ENCODE measurements at places on chromosomes 4 and X.

GRCh38 chr4:112939901-112940300 lies 109.6 kb upstream of the ANK2 start:
- no peak for DNase-seq

- DNase-seq = no peak
Measured at GRCh38 chr4:114100288-114101031, 121.0 kb upstream of the ARSJ start.

GRCh38 chr4:90442619-90443018 lies 315.4 kb downstream of the CCSER1 start:
- no peak for DNase-seq

DNA sequence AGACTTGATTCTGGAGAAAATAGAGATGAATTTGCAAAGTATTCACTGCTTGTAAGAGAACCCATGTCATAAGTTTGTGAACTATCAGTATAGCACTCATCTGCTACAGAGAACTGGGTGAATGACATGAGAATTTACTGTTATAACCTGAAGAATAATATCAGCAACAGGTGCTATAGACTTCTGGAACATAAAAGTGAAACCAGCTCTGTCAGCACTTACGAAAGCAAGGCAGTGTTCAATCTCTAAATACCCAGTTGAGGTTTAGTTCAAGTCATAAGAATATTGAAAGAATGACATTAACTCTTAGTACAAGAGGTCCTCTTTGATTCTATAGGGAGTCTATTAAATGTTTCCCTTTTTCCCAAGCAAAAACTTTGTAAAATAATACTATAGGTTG lies 232.9 kb upstream of the ANKRD50 start:
- no peak for DNase-seq

GRCh38 chr4:126182786-126183185 lies 868.0 kb downstream of the FAT4 start:
- DNase-seq = no peak

- DNase-seq = no peak
Measured at GRCh38 chr4:152687974-152688599, 8.3 kb upstream of the TMEM154 start.

- DNase-seq = no peak
Measured at GRCh38 chr4:14152834-14153519, 525.5 kb upstream of the BOD1L1 start.

- DNase-seq = no peak
Measured at GRCh38 chr4:85548841-85549240, 73.9 kb downstream of the ARHGAP24 start.

DNA sequence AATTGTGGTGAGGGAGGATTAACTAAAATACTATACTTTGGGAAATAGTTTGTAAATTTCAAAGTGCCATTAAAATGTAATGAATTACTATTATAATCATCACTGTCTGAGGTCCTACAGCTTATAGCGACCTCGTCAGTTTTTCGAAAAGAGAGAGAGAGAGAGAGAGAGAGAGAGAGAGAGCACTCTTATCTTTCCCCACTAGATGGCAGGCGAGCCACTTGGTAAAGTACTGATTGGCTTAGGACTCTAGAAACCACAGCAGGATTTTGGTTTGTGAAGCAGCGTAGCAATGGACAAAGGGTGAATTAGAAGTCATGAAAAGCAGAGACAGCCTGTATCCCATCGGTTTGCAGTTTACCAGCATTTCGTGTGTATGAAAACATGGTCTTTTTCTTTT lies 52.5 kb downstream of the LINC00632 start:
- DNase-seq = peak; percentile 45

GRCh38 chrX:53984895-53985294 lies 59.4 kb downstream of the PHF8 start:
- no peak for DNase-seq

DNA sequence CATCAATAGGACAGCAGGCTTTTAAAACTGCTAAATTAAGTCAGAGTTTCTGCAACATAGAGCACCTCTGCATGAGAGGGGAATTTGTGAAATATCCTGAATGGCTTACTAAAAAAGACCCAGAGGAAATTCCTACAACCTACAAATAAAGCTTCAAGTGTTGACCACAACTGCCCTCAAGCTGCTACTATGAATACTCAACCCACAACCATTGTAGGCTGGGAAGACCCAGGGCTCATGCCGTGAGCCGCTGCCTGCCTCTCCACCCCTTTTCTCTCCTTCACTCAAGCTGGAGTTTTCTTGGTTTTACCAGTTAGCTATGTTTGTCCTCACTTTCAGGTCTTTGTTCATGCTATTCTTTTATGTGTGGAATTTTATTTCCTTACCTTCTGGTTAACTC lies 151.6 kb downstream of the EMCN start:
- peak; percentile 31 for DNase-seq

DNA sequence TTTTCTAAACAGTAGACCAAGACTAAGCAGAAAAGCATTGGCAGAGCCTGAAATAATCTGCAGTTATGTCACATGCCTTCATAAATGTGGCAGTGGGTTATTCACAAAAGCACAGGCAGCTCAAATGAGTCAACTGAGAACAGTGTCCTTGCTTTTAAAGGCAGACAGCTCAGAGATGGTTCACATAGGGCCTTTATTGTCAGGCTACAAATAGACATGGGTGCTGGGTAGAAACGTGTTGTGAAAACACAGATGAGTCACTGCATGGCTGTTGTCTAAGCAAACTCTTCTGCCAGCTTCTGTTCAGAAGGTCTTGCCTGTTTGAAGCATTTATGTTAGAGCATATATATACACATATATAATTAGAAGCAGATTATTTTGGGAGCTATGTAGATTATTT lies 118.0 kb downstream of the SLC4A4 start:
- no peak for DNase-seq

- DNase-seq = no peak
Measured at GRCh38 chrX:19827088-19827487, 60.3 kb downstream of the SH3KBP1 start.

DNA sequence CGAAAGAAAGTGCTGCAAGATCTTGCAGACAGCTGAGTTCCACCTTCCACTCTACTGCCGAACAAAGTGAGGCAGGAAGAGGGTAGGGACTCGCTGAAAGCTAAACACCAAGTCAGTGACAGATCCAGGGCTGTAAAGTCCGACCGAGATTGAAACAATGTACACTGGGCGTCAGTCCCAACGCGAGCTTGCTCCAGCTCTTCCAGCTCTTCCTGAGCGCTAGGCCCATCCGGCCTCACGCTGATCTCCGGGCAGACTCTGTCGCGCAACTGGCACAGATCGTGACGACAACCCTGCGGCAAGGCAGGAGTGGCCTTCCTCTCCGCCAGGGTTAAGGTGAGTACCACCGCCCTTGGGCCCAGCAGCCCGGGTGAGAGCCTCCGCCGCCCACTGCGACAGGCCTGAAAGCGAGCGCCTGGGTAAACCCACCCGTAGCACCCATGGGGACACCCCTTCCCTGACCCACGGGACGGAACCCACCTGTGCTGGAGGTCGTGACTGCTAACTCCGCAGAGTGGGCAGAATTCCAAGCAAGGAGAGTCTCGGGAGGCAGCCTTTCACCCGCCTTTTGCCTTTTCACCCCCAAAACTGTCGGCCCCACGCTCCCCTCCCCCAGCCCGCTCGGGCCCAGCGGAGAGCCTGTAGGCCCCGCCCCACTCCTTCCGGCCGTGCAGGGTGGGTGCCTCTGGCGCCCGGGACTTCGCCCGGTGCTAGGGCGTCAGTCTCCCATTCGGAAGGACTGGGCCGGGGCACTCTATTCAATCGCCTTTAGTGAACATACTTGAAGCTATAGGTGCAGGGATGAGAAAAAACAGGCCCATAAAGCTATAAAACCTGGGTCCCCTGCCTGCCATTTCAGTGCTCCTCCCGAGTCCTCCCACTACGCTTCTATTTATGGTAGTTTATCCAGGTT lies at the start of gene TMLHE:
Gene TMLHE (minus strand): TSS at position 641 of the 913 bp plus-strand sequence. CDS start 67,676 bp downstream, outside the sequence.
- DNase-seq = peak; percentile 59

DNA sequence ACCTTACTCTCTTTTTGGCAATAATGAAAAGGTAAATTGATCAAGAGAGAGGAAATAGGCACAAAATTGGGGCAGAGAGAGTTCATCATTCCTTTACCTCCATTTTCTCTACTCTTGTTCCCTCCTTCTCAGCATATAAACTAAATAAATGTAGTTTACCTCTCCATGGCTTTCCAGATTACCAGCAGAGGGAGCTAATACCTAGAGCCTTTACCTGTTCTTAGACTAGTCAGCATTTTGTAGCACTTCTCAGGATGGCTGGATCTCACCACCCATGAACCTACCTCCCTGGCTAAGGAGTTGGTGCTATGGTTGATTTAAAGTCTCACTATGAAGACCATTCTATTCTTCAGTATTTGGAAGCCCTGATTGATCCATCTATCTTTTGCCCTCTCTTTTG lies 15.7 kb downstream of the OFD1 start:
- DNase-seq = no peak

DNA sequence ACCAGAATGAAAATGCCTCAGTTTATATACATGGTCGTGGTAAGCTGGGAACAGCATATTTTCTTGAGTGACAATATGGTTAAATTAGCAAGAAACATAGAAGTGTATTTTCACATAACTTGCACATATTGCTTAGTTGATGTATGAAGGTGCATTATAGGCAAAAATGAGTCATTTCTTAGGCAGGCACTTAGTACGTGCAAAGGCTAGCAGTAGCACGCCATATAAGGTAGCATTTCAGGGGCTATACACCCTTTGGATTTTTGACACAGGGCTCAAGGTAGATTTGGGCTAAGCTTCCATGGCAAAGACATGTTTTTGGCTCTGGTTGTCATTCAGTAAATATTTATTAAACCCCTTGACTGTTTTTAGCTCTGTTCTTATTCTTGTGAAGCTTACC lies 33.1 kb downstream of the PCDH7 start:
- DNase-seq = no peak

DNA sequence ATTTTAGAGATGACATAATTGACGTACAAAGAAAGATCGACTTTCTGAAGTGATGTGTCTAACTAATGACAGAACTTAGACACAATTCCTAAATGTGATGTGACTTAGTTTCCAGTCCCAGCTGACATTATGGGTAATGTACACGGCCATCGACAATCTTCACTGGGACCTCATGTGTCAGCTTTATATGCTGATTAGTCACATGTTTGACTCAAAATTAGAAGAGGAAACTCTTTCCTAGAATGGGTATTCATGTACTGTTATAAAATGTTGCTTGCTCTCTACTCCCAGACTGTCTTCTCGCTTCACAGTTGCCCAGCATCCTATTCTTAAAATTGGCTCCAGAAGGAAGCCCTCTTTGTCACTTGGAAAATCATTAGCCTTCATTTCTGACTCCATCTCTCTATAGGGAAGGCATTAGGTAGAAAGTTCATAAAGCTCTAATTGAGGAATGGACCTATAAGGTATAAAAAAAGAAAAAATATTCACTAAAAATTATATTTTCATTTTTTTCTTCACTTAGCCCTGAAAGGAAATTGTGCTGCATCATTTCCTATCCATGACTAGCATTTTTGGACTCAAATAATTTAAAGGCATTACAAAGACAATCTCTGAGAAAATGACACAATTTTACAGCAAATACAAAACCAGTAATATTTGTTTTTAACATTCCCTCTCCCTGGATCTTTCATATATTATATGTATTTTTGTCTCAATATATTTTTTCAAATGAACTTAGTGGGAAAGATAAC lies 554.6 kb downstream of the INPP4B start:
- no peak for DNase-seq

- no peak for DNase-seq
Measured at GRCh38 chr4:99746443-99746842, 70.2 kb upstream of the DAPP1 start.

- no peak for DNase-seq
Measured at GRCh38 chr4:177161781-177162180, 147.9 kb upstream of the NEIL3 start.

DNA sequence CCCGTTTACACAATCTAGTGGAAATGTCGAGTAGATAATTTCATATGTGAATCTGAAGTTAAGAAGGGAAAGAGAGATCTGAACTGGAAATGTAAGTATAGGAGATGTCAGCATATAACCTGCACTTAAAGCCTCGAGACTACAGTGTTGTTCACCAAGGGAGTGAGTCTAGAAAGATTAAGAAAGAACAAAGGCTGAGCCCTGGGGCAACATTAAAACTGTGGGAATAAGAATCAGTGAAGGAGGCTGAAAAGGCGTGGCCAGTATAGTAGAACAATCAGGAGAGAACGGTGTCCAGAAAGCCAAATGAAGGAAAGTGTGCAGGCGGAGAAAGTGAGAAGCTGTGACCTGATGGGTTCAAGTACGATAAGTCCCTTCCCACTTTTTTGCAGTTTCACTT lies 118.8 kb upstream of the TENM3 start:
- no peak for DNase-seq

GRCh38 chrX:64975491-64975890 lies 759 bp downstream of the ZC4H2 start:
- peak; percentile 41 for DNase-seq

- no peak for DNase-seq
Measured at GRCh38 chr4:3508542-3508941, 23.7 kb downstream of the LRPAP1 start.

GRCh38 chrX:114615765-114616164 lies 31.9 kb downstream of the HTR2C start:
- no peak for DNase-seq

- no peak for DNase-seq
Measured at GRCh38 chrX:105190252-105190853, 30.1 kb downstream of the TEX13A start.

DNA sequence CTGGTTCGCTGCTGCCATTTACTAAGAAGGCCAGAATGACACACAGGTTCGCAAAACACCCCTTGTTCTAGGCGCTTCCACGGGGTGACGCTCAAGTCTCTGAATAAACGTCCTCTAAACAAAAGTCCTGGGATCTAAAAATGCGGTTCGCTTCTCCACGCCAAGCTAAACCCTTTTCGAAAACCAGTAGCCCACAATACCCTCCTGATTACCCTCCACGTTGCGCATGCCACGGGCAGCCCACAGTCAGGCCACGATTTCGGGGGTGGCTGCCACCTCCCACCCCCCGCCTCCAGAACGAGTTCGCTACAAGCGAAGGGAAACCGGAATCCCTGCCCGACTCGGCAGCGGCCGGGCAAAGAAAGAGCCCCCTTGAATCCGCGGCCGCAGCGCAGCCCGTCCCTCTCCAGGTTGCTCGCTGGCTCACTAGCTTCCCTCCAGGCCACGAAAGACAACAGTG lies 423 bp downstream of the RPL39 start:
- no peak for DNase-seq

DNA sequence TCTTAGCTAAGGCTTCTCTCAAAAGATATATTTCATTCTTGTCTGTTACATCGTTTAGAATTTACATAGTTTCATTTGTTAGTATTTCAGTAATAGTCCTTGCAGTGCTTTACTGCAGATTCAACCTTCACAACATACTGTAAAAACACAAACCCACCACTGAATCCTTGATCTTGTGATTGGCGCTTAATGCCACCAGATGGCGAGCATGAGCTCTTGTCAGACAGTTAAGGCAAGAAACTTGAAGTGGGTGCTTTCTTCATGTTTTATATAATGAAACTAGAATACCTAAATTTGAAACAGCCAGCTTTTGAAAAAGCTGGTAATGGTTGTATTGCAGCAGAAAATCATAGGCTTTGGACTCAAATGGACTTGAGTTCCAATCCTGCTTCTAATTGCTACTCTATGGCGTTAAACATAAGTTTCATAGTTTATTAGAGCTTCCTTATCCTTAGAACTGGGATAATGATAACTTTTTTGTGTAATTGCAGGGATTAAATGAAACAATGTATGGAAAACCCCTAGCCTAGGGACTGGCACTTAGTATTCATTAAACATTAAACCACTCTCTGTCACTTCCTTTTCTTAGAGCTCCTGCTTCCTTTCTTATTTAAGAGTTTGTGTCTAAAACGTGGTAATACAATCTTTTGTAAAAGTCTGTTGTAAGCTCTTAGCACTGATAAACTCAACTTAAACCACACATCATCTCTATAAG lies 95.1 kb downstream of the USP9X start:
- peak; percentile 58 for DNase-seq

GRCh38 chrX:150635952-150636351 lies 57.2 kb upstream of the MTMR1 start:
- no peak for DNase-seq

Data from H9 (cell line).